MG63 (cell line): ENCODE measurements at places on chromosomes 12 and 14.

- no peak for DNase-seq
Observed at GRCh38 chr12:66739940-66740651, 61.2 kb upstream of the GRIP1 start.

DNA sequence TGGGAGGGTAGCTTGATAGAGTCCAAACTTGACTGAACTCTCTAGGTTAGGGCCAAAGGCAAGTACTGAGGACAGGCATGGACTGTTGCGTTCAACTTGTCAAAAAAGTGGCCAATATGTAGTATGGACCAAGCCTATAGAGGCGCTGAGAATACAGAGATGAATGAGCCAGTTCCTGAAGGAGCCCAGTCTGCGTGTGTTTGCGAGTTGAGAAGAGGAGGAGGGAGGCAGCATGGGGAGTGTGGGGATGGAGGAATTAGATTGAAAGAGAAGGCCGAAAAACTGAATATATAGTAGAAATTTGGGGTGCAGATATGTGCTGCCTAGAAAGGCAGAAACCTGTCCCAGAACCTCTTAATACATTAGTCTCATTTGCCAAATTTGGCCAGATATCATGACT, 412.4 kb downstream of the PCNX1 start:
- DNase-seq: peak; percentile 2

GRCh38 chr12:14710632-14711320, 14.4 kb upstream of the GUCY2C start:
- no peak for DNase-seq

- no peak for DNase-seq
Observed at GRCh38 chr14:21534576-21534975, 8.4 kb upstream of the SALL2 start.

DNA sequence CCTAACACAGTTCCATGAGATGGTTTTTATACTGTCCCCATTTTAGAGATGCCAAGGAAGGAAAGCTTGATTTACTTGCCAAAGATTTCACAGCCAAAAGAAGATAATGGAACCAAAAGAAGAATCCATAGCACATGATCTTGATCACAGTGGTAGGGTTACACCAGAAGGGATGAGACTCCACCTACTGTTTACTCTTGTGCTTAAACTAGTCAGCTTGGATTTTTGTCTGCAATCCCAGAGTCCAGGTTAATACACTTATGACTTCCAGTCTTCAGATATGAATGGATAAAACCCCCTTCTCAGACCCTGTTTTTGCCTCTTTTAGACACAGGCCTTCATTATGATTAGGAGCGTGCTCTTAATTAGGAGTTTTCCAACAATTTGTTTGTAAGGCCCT, 454.2 kb downstream of the AEBP2 start:
- no peak for DNase-seq

DNA sequence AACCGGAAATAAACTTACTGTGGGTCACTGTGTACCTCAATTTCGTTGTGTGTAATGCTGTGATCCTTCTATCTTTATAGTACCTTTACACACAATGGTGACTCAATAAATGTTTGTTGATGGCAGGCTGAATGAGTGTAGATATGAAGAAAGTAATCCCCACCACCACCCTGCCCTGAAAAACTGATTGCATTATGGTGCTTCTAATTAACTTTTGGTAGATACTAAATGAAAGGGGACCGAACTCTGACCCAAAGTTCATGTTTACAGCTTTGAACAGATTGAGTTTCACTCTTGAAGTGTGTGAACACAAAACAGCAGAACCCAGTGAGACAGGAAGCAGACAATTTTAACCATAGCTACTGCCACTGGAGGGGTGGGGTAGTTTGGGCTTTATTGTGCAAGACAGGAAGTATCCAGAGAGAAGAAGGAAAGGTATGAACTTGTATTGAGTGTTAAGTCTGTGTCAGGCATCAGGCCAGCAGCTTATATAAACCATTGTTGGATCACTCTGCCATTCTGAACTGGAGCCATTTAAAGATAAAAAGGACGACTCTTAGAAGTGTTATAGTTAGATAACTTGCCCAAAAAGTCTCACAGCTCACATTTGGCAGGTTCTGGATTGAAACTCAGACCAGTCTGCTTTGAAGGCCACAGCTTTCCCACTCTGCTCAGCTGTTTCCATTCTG, 197.0 kb upstream of the AMIGO2 start:
- DNase-seq: peak; percentile 82

GRCh38 chr14:77825895-77826519, 26.1 kb downstream of the ADCK1 start:
- DNase-seq: no peak

DNA sequence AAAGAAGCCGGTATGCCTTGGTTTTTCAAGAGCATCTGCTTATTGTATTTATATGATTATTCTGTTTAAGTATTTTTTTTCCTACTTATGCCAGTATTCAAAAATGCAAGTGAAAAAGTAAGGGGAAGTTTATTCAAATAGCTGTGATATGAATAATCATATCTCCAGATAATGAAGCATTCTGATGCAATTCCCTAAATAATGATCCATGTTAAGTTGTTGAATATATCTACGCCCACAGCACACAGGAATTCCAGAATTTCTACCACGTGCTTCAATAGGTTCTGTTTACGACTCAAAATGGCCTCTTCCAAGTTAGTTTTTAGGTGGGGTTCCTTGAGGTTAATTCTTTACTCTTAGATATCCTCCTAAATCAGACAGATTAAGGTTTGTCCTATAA, 208.3 kb downstream of the NAV3 start:
- no peak for DNase-seq

- DNase-seq: no peak
Observed at GRCh38 chr14:32298346-32298745, 30.8 kb upstream of the AKAP6 start.

- peak; percentile 56 for DNase-seq
Observed at GRCh38 chr14:72553161-72553560, 340.7 kb downstream of the DPF3 start.

DNA sequence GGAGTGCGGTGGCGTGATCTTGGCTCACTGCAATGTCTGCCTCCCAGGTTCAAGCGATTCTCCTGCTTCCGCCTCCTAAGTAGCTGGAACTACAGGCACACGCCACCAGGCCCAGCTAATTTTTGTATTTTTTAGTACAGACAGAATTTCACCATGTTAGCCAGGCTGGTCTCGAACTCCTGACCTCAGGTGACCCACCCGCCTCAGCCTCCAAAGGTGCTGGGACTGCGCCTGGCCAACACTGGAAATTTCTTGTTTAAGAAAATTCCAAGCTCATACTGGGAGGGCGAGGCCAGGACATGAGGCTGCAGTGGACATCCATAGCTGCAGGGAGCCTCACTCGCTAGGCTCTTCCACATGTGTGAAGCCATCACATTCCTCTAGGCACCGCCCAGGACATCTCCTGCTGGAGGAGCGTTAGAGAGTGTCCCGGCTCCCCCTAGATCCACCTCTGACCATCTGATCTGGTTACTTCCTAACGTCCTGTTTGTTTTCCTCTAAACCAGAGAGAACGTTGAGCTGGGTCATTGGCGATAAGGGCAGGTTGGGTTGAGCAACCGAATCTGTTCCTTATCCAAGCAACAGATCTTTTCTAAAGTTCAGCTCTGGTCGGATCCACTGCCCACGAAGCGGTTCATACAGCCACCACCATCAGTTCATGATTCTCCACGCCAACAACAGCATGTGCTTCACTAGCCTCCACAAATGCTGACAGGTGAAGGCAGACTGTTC, 108.2 kb upstream of the MED13L start:
- no peak for DNase-seq

- no peak for DNase-seq
Observed at GRCh38 chr12:10967409-10967808, 19.3 kb downstream of the TAS2R50 start.

GRCh38 chr12:96219700-96220206, 25.6 kb downstream of the ELK3 start:
- DNase-seq: peak; percentile 98

DNA sequence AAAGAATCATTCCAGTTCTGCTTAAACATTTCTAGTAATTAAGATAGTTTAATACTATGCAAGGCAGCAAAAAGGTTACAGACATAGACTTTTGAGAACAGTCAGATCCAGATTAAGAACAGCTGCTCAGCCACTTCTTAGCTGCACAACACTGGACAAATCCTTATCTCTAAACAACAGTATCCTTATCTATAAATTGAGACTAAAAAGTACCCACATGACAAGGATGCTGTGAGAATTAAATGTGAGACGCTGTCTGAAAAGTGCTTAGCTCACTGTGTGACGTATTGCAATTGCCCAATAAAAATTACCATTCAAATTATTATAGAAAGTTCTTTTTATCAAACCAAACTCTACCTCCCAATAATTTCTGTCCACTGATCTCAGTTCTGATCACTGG, 35.5 kb downstream of the BORCS5 start:
- DNase-seq: no peak

- DNase-seq: peak; percentile 48
Observed at GRCh38 chr12:122886851-122887818, 8.8 kb downstream of the VPS37B start.

DNA sequence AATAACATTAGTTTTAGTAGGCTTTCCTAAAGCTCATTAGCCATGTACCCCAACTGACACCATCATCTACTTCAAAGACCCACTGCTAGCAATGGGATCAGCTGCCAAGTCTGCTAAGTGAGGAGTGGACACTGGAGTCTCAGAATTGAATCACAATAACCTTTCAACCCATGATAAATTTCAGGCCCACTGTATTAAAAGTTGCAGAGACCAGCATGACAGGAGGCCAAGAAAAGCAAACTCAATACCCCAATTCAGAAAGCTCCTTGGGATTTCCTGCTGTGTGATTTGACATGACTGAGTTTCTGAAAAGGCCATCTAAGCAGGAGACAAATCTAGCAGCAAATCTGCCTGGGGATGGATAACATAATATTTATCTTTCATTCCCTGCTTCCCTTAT, 320.7 kb downstream of the NELL2 start:
- DNase-seq: no peak
